Renal cortical epithelial cell (primary cell): ENCODE measurements at places on chromosomes 1 and 21. TPM values are rescaled to one million over a fixed set of nuclear protein-coding genes. Genes with fewer than 3 reads are reported as not detected.

DNA sequence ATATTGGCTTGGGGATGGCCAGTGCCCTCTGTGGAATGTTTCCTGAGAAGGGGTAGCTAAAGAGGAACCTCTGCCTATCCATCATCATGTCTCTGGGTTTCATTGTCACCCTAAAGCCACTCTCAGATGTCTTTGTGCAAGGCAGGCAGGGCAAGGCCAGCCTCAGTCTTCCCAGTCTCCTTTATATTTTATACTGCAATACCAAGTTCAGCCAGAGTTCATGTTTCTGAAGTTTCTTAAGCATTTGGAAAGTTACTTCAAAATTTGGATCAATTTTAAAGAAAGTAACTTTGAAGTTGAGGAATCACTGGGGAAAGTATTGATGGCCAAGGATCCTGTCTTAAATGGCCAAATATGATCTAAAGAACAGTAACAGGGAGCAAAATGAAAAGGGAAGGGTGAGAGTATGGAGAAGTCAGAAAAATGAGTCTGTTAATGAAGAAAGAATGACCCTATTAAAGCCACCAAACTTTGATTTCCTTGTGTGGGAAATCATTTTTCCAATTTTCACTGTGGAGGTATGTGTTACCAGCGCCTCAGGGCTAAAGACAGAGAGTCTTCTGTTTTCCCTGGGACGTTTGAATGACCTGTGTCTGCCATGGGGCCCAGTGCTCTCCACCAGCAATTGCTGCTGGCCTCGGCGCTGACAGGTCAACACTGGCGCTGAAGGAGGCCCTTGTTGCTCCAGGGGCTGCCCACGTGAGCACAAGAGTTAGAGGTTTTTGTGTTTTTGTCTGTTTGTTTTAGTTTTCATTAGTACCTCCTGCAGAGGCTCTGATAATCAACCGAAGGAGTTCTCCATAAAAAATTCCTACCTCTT, 93.9 kb downstream of the ATP5PO start:
- DNase-seq: no peak

- no peak for DNase-seq
These were observed 36.5 kb upstream of the RC3H1 start for GRCh38 chr1:174058624-174059023.

DNA sequence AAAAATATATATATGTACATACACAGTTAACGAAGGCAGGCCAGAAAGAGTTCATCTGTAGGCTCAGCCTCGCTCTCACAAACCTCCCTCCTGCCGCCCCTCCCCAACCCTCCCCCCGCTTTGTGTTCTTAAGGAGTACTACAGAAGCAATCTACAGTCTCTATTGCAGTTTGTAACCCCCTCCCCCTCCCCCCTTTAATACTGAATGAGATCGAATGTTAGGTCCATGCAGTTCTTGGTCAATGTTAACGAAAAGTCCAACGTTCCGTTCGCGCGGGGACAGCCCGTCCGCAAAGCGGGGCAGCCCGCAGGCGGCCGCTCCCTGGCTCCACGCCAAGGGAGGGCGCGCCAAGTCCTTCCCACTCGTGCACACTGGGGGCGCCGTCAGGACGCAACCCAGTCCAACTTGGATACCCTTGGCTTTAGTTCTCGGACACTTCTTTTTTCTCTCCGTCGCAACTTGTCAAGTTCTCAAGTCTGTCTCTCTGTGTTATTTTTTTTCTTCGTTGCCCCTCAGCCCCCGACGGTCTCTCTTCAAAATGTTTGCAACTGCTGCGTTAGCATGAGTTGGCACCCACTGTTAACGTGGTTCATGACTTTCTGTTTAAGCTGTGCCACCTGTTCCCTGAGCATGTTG, 2.2 kb downstream of the JUN start:
- no peak for DNase-seq

The CASP9 gene
- total RNA-seq: 8.7 and 11.5 TPM in 2 replicates
